Activated T-cell treated with anti-CD3 and anti-CD28 coated beads, Interleukin-2, amount 50 U/mL, for 72 hours (primary cell): ENCODE measurements at places on chromosomes 12 and 14. TPM values are rescaled to one million over a fixed set of nuclear protein-coding genes. Genes with fewer than 3 reads are reported as not detected.

The GLI1 gene
- 0.21 TPM for total RNA-seq

The CAPS2 gene
- total RNA-seq = 6.3 TPM

DNA sequence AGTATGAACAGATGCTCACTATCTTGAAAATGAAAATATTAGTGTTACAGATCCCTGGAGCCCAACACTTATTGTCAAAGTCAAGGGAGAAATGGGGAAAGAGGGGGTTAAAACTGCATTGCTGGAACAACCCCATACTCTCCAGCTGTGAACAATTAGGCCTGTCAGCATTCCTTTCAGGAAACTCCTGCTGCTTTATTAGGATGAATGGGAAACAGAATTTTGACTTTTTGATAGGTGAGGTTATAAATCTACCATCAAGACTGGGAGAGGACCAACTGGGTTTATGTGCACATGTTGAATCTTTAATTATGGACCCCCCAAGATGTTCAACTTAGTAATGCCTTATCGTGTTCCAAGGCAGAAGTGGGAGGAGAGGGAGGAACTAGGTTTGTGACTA, 85.0 kb downstream of the TMTC1 start:
- DNase-seq = no peak
- H3K4me3 ChIP-seq = no peak overlapping the region
- H3K27me3 ChIP-seq = no peaks in the 10 kb centered on the region

The SYCP3 gene
- 0.91 TPM for total RNA-seq

- H3K4me3 ChIP-seq = no peak overlapping the region
- H3K27me3 ChIP-seq = no peaks in the 10 kb centered on the region
- DNase-seq = no peak
- H3K27ac ChIP-seq = no peak overlapping the region
- no peaks in the 10 kb centered on the region for H3K4me1 ChIP-seq
Measured at GRCh38 chr12:112761366-112761986, 30.1 kb upstream of the RPH3A start.

DNA sequence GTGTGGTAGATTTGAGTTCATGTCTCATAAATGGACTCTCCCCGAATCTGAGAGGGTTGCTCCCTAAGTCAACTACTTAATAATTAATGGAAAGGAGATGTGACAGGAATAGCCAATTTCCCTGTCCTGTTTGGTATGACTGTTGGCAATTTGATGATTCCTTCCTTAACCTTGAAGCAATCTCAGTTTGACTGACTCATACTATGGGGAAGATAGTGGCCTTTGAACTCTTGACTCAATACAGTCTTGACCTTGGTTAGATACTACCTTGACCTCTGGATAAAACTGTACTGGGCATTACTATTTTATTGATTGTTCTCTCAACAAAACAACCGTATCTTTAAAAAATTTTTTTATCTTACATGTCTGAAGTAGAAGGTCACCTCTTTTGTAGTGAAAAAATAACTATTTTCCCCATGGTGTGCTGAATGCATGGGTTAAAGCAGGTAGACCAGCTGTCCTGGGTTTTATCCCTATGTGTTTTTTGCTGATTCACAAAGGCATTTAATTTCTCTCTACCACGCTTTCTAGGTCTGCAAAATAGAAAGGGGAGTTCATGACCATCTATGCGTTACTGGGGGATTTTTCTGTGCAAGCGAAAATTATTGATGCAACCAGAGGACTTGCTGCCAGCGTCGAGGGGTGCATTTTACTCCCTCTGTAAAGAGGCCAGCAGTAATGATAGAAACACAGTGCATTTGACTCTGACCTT, 80.1 kb downstream of the ETV6 start:
- H3K27ac ChIP-seq = peak overlapping the region; percentile 27
- peaks cover 93% of the 10 kb centered on the region for H3K4me1 ChIP-seq
- peaks cover 2% of the 10 kb centered on the region for H3K36me3 ChIP-seq
- H3K27me3 ChIP-seq = no peaks in the 10 kb centered on the region

DNA sequence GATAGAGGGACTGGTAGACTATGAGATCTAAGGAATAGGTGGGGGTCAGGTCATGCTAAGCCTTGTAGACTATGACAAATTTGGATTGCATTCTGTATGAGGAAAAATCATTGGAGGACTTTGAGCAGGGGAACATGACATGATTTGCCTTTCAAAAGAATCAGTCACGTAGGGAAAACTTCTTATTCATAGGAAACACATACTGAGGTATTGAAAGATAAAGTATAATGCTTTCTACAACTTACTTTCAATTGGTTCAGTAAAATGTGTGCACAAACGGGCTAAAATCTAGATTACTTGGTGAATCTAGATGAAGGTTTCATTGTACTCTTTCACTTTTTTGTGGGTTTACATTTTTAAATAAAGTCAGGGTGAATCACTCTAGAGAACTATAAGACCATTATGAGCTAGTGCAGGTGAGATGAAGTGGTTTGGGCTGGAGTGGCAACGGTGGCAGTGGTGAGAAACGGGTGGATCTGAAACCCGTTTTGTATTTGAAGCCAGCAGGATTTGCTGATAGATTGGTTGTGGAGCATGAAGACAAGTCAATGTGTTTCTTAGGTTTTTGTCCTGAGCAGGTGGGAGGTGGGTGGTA, 6.7 kb downstream of the BBS10 start:
- no peak overlapping the region for H3K27ac ChIP-seq
- H3K4me3 ChIP-seq = peak overlapping the region; percentile 1
- H3K4me1 ChIP-seq = peaks cover 15% of the 10 kb centered on the region
- H3K36me3 ChIP-seq = no peaks in the 10 kb centered on the region
- peaks cover 9% of the 10 kb centered on the region for H3K27me3 ChIP-seq

The TGFB3 gene
- total RNA-seq = 9.3 TPM

The LRRC10 gene
- not detected for total RNA-seq

DNA sequence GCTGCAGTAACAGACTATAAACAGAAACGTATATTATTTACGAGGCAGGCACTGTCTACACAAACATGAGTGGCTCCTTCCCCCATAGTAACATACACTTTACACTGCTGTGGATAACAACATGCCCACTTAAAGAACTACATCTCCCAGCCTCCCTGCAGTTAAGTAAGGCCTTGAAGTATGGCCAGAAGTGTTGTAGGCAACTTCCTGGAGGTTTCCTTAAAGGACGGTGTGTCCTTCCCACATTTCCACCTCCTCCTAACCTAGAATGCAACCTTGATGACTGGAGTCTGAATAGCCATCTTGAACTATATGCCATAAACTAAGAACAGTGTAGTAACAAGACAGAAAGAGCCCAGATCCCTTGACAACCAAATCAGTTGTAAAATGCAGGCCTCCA, 20.3 kb downstream of the MED13L start:
- peaks cover 4% of the 10 kb centered on the region for H3K36me3 ChIP-seq
- H3K27me3 ChIP-seq = no peaks in the 10 kb centered on the region
- H3K4me3 ChIP-seq = no peak overlapping the region
- H3K4me1 ChIP-seq = peaks cover 58% of the 10 kb centered on the region

The ESRRB gene
- total RNA-seq = 0.30 TPM

DNA sequence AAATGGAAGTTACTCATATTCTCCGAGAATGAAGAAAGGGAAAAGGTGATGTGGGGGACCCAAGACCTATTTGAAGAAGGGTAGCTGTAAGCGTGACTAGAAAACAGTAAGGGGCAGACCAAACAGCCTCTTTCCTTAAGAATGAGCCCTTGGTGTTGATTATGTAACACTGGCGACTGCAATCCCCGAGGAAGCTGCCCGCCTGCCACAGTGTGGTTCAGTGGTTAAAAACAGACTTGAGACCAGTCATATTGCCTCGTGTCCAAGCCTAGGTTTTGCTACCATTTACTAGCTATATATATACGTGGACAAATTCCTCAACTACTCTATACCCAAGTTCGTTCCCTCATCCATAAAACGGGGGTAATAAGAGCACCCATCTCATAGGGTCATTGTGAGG, 49.1 kb downstream of the SSPN start:
- no peaks in the 10 kb centered on the region for H3K36me3 ChIP-seq
- H3K4me1 ChIP-seq = peaks cover 7% of the 10 kb centered on the region
- H3K4me3 ChIP-seq = no peak overlapping the region
- peaks cover 24% of the 10 kb centered on the region for H3K27me3 ChIP-seq

- H3K27ac ChIP-seq = peak overlapping the region; percentile 92
- H3K27me3 ChIP-seq = no peaks in the 10 kb centered on the region
- H3K4me3 ChIP-seq = peak overlapping the region; percentile 84
- peaks cover 45% of the 10 kb centered on the region for H3K4me1 ChIP-seq
- peaks cover 4% of the 10 kb centered on the region for H3K36me3 ChIP-seq
Measured at GRCh38 chr12:110079477-110080400, 31.4 kb upstream of the C12orf76 start.

The ERO1A gene
- 107 TPM for total RNA-seq

GRCh38 chr14:57501039-57501557, 7.4 kb upstream of the CCDC198 start:
- H3K27ac ChIP-seq = no peak overlapping the region
- DNase-seq = no peak
- H3K27me3 ChIP-seq = no peaks in the 10 kb centered on the region
- no peaks in the 10 kb centered on the region for H3K36me3 ChIP-seq

GRCh38 chr12:123142518-123142840, 8.4 kb downstream of the PITPNM2 start:
- no peak overlapping the region for H3K27ac ChIP-seq
- H3K36me3 ChIP-seq = peaks cover 1% of the 10 kb centered on the region
- no peak overlapping the region for H3K4me3 ChIP-seq

DNA sequence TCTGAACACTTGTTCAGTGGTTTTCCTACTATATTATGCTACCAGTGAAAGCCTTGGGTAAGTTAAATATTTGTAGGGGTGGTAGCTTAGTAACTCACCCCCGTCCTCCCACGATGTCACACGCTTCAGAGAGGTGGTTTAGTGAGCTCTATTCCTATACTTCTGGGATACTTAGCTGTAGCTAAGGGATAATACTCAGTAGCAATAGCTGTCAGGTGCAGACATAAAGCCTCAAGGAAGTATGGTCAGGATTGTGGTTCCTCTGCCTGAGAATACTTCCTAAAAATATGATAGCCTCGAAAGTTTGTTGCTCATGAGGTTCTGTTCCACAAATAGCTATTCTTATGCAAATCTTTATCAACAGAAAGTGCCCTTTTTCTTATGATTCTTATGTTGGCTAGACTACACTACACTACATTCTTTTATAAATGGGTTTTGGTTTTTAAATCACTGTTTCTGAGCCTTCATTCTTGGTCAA, 11.9 kb downstream of the DLST start:
- H3K27ac ChIP-seq = peak overlapping the region; percentile 26
- H3K4me3 ChIP-seq = no peak overlapping the region
- H3K4me1 ChIP-seq = no peaks in the 10 kb centered on the region
- no peaks in the 10 kb centered on the region for H3K27me3 ChIP-seq
- H3K36me3 ChIP-seq = peaks cover 35% of the 10 kb centered on the region

DNA sequence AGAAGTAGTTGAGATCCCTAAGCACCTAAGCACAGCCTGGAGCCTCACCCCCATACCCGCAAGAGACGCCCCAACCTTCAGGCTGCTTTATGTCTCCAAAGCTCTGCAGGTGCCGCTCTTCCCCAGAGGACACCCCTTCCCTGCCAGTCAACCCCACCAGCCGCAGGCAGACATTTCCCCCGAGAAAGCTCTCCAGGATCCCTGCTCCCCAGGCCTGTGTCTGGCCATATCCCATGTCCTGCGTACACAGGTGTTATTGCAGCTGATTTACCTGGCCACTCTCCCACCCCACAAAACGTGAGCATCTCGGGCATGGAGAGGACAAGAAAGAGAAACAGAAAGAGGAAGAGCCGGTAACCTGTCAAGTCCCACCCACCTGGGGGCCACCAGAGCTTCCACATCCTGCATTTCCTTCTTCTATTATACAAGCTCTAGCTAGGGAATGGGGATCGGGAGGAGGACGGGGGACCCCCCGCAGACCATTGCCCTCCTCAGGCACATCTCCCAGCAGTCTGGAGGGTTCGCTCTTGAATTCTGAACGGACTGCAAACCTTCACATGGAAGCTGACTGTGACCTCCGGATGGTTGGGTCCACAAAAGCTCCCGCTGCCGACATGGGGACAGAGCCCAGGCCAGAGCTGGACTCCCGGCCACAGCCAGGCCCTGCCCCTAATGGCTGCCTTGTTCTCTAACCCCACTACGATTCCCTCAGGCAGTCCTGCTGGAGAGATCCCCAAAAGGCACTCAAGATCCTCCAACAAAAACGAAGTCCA, 17.6 kb downstream of the CCDC88C start:
- peak overlapping the region; percentile 97 for H3K27ac ChIP-seq
- peak overlapping the region; percentile 99 for H3K4me3 ChIP-seq
- H3K27me3 ChIP-seq = no peaks in the 10 kb centered on the region
